Stimulated activated CD4-positive, alpha-beta T cell treated with anti-CD3 and anti-CD28 coated beads, Interleukin-1b, Interleukin-23, amount 100 ng/mL, for 1 hour (primary cell): ENCODE measurements at places on chromosomes 2 and 18.

- DNase-seq, result no peak
Observed at GRCh38 chr2:12109363-12110017, 363.1 kb downstream of the LPIN1 start.

DNA sequence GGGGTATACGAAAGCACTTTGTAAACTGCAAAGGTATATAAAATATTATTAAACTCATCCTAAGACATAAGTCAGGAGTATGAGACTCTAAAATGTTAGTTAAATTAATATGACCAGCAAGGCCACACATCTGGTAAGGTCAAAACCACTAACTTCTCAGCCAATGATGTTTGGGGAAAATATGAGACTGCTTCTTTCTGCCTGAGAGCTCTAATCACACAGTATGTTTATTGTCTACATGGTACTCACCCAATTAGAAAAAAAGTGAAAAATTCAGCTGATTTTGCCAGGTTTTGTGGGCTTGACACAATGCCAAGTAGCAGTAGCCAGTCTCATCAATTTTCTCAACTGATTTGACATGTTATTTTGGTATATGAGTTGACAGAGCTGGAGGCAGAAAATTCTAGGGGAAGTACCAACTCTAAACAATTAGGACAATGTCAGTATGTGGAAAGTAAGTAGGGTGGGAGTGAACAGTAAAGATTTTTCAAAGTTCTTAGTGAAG lies 87.3 kb downstream of the ALK start:
- no peak for DNase-seq

DNA sequence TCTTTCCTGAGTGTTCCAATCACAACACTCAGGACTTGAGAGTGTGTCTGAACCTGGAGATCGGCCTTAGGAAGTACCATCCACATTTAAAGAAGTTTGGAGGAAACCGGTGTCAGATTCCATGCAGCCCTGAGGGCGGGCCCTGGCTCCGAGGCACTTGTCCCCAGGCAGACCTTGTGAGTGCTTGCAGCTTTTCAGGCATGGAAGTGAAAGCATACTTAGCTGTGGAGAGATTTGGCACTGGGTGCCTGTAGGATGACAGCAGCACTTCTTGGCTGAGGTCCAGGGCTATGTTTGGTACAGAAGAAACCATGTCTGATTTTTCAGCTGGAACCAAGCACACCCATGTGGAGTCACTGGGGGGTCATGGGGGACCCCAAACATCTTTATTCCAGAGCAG lies 230.8 kb downstream of the SEPTIN10 start:
- DNase-seq, result no peak

GRCh38 chr18:50312296-50313030 lies 25.0 kb upstream of the CXXC1 start:
- no peak for DNase-seq

DNA sequence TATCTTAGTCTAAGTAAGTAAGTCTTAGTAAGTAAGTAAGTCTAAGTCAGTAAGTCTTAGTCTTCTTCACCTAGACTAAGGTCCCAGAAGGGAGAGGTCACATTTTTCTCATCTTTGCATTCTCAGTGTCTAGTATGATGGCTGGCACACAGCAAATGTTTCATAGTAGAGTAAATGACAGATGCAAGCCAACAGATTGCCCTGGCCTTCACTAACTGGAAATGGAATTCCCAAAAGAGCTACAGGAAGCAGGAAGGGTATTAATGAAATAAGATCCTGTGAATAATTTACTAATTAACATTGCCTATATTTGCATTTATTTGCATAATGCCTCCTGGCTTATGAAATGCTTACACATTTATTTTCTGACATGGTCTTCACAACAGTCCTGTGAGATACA lies 221.6 kb downstream of the RAD51AP2 start:
- no peak for DNase-seq

- no peak for DNase-seq
Observed at GRCh38 chr2:29155578-29155977, 40.4 kb downstream of the CLIP4 start.

DNA sequence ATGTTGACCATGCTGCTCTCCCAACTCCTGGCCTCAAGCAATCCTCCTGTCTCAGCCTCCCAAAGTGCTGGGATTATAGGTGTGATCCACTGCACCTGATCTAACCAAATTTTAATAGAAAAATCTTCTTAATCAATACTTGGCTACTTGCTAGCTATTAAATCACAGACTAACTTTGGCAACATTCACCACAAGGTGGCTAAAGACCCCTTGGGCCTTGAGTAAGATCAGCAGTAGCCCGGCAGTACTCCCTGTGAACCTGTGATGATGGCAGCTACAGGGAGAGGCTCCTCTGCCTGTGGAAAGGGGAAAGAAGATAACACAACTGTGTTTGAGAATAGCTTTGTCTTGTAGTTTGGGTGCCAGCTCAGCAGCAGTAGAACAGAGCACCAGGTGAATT lies 102.9 kb downstream of the SLC39A10 start:
- DNase-seq, result no peak

- no peak for DNase-seq
Observed at GRCh38 chr2:68206793-68207192, 45.5 kb downstream of the PPP3R1 start.

- DNase-seq, result no peak
Observed at GRCh38 chr2:137339051-137339450, 573.7 kb downstream of the THSD7B start.

DNA sequence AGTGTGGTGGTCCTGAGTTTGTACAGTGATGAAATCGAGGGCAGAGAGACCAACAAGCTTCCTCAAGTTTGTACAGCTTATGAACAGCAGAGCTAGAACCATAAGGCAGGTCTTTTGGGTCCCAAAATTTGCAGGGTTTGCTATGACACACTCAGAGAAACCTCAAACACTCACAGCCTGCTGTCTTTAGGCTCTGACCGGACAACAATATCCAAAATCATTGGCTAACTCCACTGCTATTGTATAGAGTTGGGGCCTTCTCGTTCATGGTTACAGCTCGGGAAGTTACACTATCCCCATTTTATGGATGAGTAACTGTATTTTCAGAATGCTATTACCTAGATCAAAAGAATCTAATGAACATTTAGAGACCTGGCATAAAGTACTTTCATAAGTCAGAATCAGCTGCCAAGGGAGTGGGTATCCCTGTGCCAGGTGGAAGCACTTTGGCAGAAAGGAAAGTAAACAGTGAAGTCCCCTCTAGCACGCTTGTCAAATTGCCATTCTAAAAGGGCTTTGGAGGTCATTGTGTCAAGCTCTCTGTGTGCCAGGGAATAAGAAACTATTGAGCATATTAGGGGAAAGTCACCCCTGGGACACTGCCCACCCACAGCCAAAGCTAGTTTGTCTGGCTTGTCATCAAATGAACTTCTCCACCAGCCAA lies 331.8 kb downstream of the ALK start:
- DNase-seq, result no peak

- no peak for DNase-seq
Observed at GRCh38 chr2:43467891-43468290, 127.9 kb downstream of the THADA start.

DNA sequence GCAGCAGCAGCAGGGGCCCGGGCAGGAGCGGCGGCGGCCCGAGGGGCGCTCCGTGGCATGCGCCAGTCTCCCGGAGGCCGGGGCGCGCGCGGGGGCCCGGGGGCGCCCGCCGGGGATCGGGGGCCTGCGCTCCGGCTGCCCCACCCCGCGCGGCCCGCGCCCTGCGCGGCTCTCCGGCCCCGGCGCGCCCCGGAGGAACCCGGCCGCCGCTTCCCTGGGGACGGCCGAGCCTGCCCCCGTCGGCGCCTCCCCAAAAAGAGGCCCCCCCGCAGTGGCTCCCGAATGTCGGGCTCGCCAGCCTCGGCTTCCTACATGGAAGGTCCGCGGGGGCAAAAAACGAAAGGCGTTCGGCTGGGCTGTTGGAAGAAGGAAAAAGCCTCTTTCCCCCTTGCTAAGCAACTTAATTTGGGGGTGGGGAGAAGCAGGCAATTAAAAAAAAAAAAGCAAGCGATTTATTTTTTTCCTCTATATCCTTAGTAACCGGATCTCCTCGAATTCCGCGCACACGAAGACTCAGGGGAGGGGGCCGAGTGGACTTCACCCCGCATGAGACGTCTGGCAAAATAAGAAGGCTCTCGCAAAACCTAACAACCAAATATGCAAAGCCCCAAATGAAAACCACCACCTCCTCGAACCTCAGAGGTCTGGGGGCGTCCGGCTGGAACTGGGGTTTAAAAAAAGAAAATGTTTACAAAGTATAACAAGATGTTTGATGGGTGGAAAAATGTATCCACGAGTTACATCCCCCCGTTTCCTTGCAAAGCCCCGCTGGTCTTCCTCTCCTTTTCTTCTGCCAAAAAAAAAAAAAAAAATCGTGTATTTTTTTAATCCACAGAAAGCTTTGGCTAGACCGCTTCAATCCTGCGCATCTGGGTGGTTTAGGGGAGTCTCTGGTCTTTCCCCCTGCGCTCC lies at the start of gene SMAD7:
TSS of gene SMAD7 (minus strand) at position 430 of the 912 bp plus-strand sequence. CDS start 541 bp downstream, outside the sequence.
- no peak for DNase-seq

- no peak for DNase-seq
Observed at GRCh38 chr18:75785206-75785605, 357.7 kb upstream of the SMIM21 start.

- DNase-seq, result no peak
Observed at GRCh38 chr18:79383388-79384056, 12.2 kb upstream of the NFATC1 start.

- no peak for DNase-seq
Observed at GRCh38 chr18:2201036-2201600, 370.2 kb downstream of the METTL4 start.

GRCh38 chr2:121647396-121647795 lies 1.9 kb downstream of the CLASP1 start:
- no peak for DNase-seq

DNA sequence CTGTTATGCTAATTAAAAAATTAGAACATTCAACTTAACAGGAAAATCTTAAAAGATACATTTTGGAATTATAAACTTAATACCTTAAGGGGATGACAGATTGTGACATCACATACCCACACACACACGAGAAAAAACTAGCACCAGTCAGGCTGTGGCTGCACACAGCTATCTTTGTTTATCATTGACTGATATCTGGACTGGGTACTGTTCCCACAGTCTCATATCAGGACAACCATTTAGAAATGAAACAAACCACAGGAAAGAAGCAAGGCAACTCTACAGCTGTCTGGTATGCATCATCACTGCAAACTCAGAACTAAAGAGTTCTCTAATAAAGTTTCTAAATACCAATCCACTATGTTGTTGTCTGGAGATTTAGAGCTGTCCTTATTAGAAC lies 210.9 kb upstream of the SMAD7 start:
- DNase-seq, result no peak

DNA sequence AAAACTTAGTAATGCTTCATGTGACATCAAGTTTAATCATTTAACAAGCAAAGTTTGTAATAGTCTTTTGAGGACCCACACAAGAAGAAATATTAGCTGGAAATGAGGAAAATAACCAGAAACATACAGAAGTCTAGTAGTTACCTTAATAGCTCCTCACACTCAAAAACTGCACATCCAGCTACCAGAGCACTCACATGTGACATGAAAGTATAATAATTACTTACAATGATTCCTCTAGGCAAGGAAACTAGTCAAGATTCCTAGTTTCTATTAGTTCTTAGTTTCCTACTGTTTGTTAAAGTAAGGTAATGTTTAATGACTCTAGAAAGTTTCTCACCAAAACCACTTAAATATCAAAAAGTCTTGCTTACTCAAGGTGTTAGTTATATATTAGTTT lies 335.8 kb downstream of the RAD51AP2 start:
- no peak for DNase-seq

- no peak for DNase-seq
Observed at GRCh38 chr2:240593703-240594451, 7.3 kb downstream of the CAPN10 start.

DNA sequence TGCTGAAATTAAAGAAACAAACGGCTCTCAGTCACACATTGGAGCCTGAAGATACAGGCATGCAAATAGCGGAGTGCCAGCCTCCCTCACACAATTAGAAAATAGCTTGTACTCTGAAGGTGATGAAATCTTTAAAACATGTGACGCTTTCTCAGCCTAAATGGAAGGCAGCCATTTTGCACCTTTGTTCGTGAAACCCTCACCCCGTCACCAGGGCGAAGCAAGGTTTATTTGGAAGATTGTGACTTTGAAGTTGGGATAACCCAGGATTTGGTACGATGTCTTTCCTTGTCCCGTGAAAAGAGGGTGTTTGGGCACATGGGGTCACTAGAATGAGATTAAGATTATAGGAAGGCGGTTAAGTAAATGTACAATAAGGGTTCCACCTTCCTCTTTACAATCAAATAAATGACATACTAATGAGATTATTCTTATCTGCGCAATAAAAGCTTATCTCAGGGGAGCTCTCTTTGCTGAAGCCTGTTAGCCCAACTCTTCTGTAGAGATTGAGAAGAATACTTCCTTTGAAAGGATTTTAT lies 4.2 kb downstream of the SH3BP4 start:
- DNase-seq, result no peak

- DNase-seq, result no peak
Observed at GRCh38 chr2:152419944-152420343, 85.0 kb downstream of the FMNL2 start.

DNA sequence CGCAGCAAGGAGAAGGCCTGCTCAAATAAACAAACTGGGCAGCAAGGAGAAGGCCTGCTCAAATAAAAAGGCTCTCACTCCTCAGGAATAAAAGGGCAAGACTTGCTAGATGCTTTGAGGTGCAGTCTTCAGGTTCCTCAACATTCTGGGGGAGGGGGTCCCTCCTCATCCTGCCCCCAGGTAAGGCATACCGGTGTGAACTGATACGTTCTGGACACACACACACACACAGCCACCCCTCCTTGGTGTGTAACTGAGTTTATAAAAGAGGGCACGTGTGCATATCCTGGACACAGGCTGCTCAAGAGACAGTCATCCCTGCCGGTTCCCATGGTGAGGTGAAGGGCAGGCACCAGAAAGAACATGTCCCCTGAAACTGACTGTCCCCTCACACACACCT lies 4.5 kb downstream of the TEX261 start:
- DNase-seq, result no peak

DNA sequence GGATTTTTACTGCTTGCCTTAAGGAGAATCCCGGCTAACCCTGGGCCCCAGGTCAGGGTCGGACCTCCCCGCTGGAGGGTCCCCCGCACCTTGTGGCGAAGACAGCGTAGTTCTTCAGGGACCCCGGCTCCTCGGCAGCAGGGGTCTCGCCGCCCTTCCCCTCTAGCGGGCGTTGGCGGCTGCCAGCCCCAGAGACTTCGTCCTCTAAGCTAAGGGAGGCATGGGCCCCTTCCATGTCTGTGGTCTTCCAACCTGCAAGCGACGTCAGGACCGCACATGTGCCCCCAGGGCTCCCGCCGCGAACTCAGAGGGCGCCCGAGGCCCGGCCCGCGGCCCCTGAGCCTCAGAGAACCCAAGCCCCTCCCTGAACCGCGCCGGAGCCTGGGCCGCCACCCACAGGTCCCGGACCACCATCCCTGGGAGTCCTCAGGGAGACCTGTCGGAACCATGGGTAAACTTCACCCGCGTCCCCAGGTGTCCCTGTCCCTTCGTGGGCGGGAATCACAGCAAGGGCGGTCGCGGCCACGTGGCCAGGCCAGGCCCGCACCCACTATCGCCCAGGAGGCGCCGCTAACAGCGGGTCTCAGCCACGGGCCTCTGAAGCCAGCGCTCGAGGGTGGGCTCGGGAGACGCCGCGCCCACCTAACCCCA lies 562 bp downstream of the ANKMY1 start:
- no peak for DNase-seq
